SW 1271 (cell line): ENCODE measurements at places on chromosomes 3 and 15.

GRCh38 chr15:63380151-63380807 lies 1.4 kb downstream of the CA12 start:
- DNase-seq: no peak

DNA sequence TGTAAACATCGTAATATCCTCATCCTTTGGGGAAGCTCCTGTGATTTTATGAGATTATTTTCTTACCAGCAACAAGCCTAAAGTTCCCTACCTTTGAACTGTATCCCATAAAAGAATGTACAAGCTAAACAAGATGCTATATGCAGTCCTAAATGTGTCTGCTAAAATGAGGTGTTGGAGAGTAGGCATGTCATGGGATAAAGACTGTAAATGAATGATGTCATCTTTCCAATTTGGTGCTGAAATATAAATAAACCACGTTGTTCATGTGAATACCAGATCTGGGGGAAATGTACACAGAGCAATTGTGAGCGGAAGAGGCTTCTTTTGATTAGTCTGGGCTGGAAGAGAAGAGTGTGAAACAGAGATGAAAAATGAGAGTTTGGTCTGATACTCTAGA lies 214.9 kb upstream of the WNT5A start:
- DNase-seq: no peak

GRCh38 chr3:127770671-127771355 lies 51.5 kb downstream of the MGLL start:
- DNase-seq: no peak

DNA sequence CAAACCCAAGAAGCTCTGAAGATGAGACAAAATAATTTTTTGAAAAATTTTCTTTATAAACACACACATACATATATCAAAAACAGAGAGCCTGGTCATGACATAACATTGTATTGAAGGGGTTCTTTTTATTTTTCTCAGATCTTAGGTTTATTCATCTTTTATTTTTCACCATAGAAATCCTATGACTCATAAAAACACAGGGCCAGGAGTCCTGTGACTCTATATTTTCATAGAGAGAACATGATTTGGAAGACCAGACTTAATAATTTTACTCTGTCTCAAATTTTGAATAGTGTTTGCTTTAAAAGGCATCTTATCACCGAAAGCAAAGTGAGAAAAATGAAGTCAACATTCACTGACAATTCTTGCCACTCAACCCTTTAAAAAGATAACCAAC lies 57.7 kb downstream of the SUCNR1 start:
- DNase-seq: no peak

DNA sequence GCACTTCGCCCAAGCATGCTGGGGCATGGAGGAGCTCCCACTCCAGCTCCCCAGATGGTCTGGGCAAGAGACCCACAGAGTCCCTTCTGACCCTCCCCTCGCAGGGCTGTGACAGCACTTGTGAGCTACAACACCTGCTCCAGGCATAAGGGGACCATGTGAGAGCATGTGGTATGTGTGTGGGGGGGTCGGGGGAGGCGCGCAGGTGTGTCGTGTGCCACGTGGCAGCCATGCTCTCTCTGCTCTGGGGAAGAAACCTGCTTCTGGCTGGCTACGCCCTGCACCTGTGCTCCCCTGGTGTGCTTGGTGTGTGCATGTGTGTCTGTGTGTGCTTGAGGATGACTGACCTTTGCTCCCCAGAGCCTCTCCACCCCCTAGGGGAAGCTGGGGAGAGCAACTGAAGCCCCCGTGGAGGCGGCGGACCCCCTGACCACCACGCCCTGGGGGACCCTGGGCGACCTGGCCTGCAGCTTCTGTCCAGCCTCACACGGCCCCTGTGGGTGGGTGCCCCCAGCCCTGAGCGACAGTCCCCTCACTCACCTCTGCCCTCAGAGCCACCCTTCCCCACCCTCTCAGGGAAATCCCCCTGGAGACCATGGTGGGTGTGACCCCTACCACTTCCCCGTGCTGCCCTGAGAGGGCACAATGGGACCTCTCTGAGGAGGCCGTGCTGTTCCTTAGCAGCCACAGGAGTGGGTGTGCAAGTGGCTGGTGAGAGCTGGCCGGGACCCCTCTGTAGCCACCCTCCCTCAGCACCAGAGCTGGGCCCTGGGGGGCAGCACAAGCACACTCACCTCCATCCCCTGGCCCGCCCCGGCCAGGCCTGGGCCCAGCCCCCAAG lies 16.6 kb upstream of the SEC13 start:
- DNase-seq: no peak
